ENCODE measurements at places on chromosomes 16 and 17.

GRCh38 chr16:87297918-87298631, 19.1 kb downstream of the C16orf95 start:
- peak; percentile 61 for DNase-seq

DNA sequence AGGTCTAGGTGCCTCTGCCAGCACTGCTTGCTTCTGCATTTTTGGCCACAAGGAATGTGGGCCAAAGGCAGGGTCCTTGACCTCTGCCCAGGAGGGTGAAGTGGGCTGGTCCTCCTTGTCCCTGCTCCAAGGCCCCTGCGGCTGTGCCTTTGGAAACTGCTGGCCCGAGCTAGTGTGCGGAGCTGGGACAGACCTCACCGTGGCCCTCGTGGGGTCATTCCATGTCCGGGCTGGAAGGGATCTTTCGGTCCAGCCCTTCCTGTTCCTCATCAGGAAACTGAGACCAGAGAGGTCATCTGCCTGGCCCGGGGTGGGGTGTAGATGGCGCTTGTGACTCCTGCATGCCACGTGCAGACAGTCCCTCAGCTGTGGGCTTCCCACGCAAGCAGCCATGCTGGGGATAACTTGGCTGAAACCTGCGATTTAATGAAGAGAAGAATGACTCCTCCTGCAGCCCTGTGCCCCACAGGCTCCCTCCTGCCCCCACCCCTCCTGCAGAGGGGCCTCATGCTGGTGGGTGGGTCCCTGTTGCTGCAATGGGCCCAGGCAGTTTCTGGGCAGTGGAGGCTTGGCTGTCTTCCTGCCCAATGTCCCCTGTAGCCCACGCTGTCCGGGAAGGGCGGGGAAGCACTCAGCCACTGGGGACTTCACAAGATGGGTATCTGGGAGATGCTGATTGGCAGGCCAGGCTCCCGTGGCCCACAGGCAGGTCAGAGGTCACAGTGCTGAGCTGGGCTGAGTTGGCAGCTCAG, 245.2 kb downstream of the SEC14L1 start:
- no peak for DNase-seq

DNA sequence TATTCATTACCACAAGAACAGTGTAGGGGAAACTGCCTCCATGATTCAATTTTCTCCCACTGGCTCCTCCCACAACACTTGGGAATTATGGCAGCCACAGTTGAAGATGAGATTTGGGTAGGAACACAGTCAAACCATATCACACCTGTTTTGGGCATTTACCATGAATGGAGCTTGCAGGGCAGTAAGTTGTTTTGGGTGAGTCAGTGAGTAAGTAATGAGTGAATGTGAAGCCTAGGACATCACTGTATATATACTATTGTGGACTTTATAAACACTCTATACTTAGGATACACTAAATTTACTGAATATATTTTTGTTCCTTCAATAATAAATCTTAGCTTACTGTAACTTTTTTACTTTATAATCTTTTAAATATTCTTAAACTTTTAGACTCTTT, 48.1 kb downstream of the TBC1D26 start:
- no peak for DNase-seq

DNA sequence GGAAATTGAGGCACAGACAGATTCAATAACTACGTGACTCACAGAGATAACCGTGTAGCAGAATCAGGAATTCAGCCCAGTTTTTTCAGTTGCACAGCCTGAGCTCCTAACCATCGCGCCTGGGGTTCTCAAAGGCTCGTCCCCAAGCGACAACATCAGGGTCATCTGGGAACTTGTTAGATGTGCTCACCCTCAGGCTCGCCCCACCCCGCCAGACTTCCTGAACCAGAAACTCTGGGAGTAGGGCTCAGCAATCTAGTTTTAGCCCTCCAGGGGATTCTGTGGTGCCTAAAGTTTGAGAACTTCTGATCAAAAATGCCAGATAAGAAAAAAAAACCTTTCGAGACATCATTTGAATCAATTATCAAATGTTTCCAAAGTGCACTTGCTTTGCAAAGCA, 559.8 kb downstream of the WWOX start:
- no peak for DNase-seq

DNA sequence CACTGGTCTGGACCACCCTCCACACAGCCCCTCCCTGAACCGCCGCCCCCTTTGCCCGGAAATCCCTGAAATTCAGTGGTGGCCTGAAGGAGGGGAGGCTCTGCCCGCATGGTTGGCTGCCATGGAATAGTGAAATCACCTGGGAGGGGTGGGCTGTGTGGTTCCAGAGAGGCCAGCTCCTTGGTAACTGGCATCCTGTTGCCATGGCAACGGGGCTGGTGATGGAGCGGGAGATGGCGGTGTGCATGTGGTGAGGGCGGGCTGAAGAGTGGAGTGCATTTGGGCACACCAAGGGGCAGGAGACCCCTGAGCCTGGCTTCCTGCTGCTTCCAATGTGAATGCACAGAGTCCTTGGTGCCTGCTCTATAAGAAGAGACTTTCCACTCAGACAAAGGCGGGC, 2.4 kb downstream of the EFNB3 start:
- DNase-seq = no peak

DNA sequence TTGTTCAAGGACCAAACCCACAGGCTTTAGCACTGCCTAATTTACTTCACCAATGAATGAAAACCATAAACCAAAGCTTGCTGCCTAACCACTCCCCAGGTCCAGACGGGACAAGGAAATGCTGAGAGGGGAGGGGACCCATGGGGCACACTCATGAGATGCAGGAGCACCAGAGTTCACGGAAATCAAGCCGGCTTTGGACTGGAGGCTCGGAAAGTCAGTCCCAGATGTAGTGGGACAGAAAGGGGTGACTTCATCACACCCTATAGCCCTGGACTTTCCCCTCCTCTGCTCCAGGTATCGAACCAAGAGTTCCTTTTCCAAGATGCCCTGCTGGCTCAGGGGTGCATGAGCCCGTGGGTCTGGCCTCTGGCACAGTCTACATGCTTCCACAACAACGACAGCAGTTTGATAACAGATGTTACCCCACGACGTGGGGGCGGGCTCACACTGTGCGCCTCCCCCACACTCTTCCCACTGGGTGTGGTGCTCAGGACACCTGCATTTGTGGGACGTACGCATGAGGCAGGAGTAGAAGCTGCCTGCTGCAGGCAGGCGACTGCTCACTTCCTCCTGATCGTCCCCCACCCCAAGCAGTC, 63.2 kb downstream of the AMFR start:
- DNase-seq = no peak

DNA sequence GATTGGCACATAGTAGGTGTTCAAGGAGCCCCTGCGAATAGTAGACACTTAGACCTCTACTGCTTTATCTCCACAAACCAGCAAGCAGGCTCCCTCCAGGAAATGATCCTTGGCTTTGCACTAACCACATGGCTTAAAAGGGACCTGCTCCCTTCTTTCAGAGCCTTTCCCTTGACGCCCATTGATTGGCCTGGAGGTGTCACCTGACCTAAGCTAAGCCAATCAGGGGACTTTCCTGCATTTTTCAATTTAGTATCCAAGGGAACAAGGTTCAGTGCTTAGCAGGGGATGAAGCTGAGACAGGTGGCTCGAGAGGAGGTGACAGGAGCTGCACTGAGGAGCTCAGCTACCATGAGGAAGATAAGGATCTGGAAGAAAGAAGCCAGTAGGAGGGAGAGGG, 52.8 kb downstream of the CLEC19A start:
- no peak for DNase-seq

- DNase-seq = no peak
Observed at GRCh38 chr17:37130984-37131446, 182.3 kb downstream of the AATF start.

GRCh38 chr17:34125921-34126320, 129.2 kb upstream of the CCL2 start:
- no peak for DNase-seq

- DNase-seq = peak; percentile 5
Observed at GRCh38 chr17:48375356-48375755, 54.7 kb downstream of the SKAP1 start.

GRCh38 chr16:31350275-31351005, 4.5 kb upstream of the ITGAX start:
- no peak for DNase-seq

DNA sequence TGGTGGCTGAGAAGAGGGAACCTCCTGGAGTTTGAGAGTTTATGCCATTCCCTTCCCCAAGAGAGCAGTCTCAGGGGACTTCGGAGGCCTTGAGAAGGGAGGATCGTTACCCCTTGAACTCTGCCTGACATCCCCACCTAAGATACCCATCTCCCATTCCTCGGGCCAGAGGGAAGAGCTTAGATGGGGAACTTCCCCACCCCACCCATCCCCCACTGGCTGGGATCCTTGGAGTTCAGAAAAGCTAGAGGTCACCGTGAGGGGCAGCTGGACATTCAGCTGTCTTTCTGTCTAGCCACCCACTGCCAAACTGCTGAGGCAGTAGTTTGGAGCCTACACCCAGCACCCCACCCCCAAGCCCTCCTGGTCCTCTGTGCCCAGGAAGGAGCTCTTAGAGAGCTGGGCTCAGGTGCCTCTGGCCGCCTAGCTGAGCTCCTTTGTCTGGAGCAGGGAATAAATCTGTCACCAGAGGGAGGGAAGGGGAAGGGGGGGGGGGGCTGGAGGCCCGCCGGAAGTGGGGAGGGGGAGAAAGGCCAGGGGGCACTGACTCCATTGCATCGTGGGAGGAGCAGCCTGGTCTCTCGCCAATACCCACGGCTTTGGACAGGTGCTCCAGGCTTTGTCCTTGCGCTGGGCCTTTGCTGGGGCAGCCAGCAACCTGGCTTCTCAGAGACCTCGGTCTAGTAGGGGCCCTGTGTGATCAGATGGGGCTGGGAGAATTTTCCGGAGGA, 1.0 kb downstream of the HSD11B2 start:
- DNase-seq = peak; percentile 14

DNA sequence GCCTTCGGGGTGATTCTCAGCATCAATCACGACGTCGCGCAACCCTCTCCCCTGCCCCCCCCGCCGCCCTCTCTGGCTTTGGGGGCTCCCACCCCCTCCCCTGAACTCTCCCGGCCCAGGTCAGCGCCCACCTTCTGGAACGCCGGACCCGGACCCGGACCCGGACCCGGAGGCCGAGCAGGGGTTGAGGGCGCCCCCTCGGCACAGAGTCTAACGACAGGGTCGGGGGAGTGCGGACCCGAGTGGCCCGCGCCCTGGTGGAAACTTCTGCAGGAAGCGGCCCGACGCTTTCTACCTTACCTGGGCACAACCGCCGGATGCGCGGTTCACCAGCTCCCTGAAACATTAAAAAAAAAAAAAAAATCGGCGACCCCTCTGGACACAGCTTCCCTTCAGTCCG, 16.2 kb downstream of the SALL1 start:
- DNase-seq = no peak

DNA sequence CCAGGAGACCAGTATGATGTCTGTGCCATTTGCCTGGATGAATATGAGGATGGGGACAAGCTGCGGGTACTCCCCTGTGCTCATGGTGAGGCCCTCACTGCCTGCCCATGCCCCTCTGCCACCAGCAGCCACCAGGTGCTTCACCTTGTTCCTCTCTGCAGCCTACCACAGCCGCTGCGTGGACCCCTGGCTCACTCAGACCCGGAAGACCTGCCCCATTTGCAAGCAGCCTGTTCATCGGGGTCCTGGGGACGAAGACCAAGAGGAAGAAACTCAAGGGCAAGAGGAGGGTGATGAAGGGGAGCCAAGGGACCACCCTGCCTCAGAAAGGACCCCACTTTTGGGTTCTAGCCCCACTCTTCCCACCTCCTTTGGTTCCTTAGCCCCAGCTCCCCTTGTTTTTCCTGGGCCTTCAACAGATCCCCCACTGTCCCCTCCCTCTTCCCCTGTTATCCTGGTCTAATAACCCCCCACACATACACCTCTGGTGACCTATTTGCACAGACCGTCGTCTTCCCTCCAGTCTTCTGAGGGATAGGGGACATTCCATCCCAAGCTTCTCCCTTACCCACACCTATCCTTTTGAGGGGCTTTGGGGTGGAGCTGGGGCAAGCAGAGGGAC, 3.7 kb downstream of the PFN1 start:
- no peak for DNase-seq

DNA sequence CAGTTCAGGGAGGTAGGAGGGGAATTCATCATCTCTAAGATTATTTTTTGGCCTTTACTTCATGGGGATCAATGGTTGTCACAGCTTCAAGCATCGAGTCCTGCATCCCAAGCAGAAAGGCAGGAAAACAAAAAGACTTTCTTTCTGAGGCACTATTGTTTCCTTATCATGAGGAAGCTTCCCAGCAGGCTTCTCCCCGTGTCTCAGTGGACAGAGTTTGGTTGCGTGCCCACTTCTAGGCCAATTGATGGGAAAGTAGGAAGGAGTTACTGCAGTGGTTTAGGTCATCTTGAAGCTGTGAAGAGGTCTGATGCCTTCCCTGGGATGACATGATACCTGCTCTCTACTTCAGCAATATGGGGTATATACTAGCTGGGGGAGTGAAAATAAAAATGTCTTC, 175.3 kb upstream of the CDH13 start:
- DNase-seq = no peak

DNA sequence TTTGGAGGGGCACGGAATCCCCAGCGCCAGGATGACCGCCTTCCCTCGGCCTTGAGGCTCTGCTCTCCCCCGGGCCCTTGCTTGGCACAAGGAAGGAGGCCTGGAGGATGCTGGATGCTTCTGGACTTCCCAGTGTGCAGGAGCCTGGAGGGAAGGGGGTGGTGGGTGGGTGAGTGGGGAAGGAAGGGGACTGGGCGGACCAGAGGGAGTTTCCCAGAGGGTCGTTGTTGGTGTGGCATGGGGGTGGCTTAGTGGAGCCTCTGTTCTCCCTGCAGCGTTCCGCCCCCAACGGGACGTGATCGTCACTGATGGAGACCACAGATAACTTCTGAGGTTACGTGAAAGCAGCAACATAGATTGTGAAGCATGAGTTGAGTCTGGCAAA, 140.0 kb downstream of the IRF8 start:
- DNase-seq = no peak

GRCh38 chr16:73464834-73465233, 416.9 kb upstream of the ZFHX3 start:
- DNase-seq = no peak

DNA sequence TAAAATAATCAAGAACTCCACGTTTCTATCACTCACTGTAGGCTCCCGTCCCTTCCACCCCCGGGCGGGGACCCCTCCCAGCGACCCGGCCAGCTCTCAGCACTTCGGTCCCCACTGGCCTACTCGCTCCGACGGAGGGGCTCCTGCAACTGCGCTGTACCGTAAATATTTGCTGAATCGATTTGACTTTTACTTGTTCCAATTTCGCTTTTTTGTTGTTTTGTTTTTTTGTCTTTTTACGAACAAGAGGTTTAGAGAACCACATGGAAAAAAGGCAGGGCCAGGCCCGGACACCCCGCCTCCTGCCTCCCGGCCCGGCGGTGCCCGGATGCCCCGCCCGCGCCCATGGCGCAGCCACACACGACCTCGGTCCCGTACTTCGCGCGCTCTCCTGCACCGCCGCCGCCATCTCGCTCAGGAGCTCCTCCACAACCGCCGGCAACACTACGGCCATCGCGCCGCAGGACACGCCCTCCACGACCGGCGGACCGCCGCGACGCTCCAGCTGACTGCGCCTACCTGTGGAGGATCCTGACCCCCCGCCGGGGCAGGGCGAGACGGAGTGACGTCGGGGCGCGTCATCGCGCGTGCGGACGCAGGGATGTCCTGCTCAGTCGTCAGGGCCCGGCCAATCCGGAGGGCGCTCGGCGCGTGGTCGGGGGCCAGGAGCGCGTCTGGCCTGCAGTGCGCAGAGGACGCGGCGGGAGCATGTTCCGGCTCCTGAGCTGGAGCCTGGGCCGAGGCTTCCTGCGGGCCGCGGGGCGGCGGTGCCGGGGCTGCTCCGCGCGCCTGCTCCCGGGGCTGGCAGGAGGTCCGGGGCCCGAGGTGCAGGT, at the start of the genes TTC19 and ZSWIM7:
Gene TTC19, plus strand, starts transcription at position 684 of the 833 bp plus-strand sequence. Its CDS starts 25 bp downstream, at position 709.
Gene ZSWIM7, minus strand, starts transcription at position 564 of the 833 bp plus-strand sequence. Its CDS starts 110 bp downstream, at position 454.
- DNase-seq = peak; percentile 98

- no peak for DNase-seq
Observed at GRCh38 chr16:30416624-30417528, 9.5 kb downstream of the ZNF771 start.

- no peak for DNase-seq
Observed at GRCh38 chr17:28725166-28725659, 820 bp downstream of the TLCD1 start.

Measured in AG08396 (cell line).